ENCODE measurements at places on chromosomes 7 and 10.

- H3K27ac ChIP-seq: no peak overlapping the region
- no peaks in the 10 kb centered on the region for H3K27me3 ChIP-seq
- no peak for DNase-seq
- no peaks in the 10 kb centered on the region for H3K36me3 ChIP-seq
- H3K4me1 ChIP-seq: peaks cover 4% of the 10 kb centered on the region
These were observed 94.8 kb downstream of the CHN2 start for GRCh38 chr7:29289156-29290021.

GRCh38 chr7:14604606-14605005 lies 297.9 kb downstream of the DGKB start:
- H3K4me3 ChIP-seq: no peak overlapping the region
- no peaks in the 10 kb centered on the region for H3K27me3 ChIP-seq
- no peak for DNase-seq
- no peaks in the 10 kb centered on the region for H3K36me3 ChIP-seq
- no peaks in the 10 kb centered on the region for H3K4me1 ChIP-seq

DNA sequence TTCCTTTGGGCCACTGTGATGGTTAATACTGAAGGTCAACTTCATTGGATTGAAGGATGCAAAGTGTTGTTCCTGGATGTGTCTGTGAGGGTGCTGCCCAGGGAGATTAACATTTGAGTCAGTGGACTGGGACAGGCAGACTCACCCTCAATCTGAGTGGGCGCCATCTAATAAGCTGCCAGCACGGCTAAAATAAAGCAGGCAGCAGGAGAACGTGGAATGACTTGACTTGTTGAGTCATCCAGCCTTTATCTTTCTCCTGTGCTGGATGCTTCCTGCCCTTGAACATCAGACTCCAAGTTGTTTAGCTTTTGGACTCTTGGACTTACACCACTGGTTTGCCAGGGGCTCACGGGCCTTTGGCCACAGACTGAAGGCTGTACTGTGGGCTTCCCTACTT lies 1046.9 kb downstream of the TYW1 start:
- no peak overlapping the region for H3K27ac ChIP-seq
- no peaks in the 10 kb centered on the region for H3K36me3 ChIP-seq
- no peaks in the 10 kb centered on the region for H3K27me3 ChIP-seq
- H3K4me1 ChIP-seq: no peaks in the 10 kb centered on the region

DNA sequence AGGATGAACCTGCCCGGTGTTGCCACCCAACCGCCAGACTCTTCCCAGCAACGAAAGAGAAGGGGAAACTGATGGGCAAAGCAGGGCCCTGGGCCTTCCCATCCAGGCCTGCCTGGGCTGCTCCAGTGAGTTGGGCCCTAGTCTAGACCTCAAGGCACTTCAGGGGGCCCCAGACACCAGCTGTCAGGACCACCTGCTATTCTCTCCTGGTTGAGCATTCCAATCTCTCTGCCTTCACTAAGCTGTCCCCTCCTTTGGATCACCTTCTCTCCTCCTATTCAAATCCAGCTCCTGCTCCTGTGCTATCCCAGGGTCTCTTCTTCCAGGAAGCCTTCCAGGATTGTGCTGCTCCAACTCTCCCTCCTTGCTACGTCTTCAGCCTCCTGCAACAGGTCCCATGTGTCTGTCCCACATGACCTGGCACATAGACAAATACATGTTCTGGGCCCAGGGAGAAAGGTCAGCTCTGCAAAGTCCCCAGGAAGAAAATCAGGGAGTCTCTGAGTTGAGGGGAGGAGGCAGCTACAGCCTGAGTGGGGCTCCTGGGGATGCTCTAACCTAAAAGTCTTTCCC lies 3.1 kb downstream of the STX1A start:
- H3K36me3 ChIP-seq: no peaks in the 10 kb centered on the region
- H3K27ac ChIP-seq: no peak overlapping the region
- peaks cover 27% of the 10 kb centered on the region for H3K4me1 ChIP-seq
- H3K4me3 ChIP-seq: no peak overlapping the region
- no peak for DNase-seq
- H3K27me3 ChIP-seq: no peaks in the 10 kb centered on the region

GRCh38 chr10:29473087-29473356 lies 161.7 kb downstream of the SVIL start:
- H3K4me1 ChIP-seq: peaks cover 2% of the 10 kb centered on the region
- peaks cover 84% of the 10 kb centered on the region for H3K36me3 ChIP-seq
- no peak overlapping the region for H3K4me3 ChIP-seq
- DNase-seq: no peak
- H3K27ac ChIP-seq: no peak overlapping the region
- no peaks in the 10 kb centered on the region for H3K27me3 ChIP-seq

GRCh38 chr10:125627646-125628045 lies 55.3 kb downstream of the TEX36 start:
- no peak overlapping the region for H3K27ac ChIP-seq
- H3K36me3 ChIP-seq: no peaks in the 10 kb centered on the region
- no peak overlapping the region for H3K4me3 ChIP-seq
- H3K27me3 ChIP-seq: peaks cover 17% of the 10 kb centered on the region
- no peak for DNase-seq
- H3K4me1 ChIP-seq: no peaks in the 10 kb centered on the region

- no peaks in the 10 kb centered on the region for H3K27me3 ChIP-seq
- H3K4me1 ChIP-seq: peaks cover 16% of the 10 kb centered on the region
- H3K36me3 ChIP-seq: no peaks in the 10 kb centered on the region
- H3K27ac ChIP-seq: no peak overlapping the region
- no peak for DNase-seq
These were observed 737 bp downstream of the CABCOCO1 start for GRCh38 chr10:61663466-61663865.

- H3K27ac ChIP-seq: no peak overlapping the region
- DNase-seq: no peak
- no peaks in the 10 kb centered on the region for H3K36me3 ChIP-seq
- peaks cover 13% of the 10 kb centered on the region for H3K27me3 ChIP-seq
These were observed 32.9 kb upstream of the SDK1 start for GRCh38 chr7:3267966-3268690.

DNA sequence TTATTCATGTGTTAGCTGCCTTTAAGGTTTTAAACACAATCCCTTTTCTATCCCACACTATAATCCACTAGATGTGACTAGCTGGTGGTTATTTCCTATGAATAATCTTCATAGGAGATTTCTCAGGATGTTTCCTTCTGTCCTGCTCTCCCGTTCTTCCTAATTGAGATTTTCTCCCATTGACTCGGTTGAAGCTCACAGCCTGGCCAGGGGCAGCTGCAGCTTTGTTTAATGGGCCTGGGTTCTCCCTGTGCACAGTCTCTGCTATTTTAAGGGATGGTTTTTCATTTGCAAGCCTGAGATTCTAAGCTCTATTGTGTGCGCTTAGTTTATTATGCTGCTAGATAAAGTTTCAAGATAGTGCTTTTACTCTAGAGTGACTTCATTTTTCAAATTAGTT lies 283.4 kb upstream of the AOAH start:
- no peaks in the 10 kb centered on the region for H3K36me3 ChIP-seq
- no peak overlapping the region for H3K27ac ChIP-seq
- H3K4me3 ChIP-seq: no peak overlapping the region
- H3K27me3 ChIP-seq: no peaks in the 10 kb centered on the region
- H3K4me1 ChIP-seq: no peaks in the 10 kb centered on the region

DNA sequence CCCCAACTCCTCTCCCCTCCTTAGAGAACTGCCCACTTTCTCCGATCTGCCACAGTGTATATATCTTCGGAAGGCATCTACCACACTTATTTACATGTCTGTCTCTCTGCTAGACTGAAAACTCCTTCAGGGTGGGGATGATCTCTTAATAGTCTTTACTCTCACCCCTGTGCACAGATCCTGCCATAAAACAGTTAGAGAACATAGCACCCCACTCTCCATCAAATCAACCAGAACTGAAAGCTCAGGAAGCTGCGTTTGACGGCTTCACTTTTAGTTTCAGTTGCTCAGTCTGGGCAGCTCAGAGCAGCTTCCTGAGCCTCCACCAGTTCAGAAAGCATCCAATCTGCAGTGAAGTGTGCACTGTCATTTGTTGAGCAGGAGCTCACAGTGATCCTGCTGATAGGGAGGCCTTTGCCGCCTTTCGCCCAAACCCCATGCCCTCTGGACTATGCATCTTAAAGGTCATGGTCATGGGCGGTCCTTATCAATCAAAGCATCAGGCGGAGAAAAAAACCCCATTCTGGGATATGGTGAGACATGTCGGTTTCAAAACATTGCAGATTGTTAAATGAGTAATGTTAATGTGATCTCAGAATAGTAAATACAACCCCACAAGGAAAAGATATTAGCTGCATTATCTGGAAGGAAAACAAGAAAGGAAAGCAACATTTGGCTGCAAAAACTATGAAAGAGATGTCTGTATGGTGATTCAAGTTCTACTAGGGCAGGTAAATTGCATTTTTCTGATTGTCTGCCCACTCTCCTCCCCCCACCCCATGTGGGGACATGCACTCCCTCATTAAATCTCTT lies 167.1 kb upstream of the ADO start:
- H3K27me3 ChIP-seq: no peaks in the 10 kb centered on the region
- no peak for DNase-seq
- peak overlapping the region; percentile 31 for H3K4me3 ChIP-seq

- no peak overlapping the region for H3K27ac ChIP-seq
- no peaks in the 10 kb centered on the region for H3K4me1 ChIP-seq
- no peak for DNase-seq
- peaks cover 96% of the 10 kb centered on the region for H3K36me3 ChIP-seq
These were observed 63.5 kb downstream of the RABGEF1 start for GRCh38 chr7:66804001-66804400.

DNA sequence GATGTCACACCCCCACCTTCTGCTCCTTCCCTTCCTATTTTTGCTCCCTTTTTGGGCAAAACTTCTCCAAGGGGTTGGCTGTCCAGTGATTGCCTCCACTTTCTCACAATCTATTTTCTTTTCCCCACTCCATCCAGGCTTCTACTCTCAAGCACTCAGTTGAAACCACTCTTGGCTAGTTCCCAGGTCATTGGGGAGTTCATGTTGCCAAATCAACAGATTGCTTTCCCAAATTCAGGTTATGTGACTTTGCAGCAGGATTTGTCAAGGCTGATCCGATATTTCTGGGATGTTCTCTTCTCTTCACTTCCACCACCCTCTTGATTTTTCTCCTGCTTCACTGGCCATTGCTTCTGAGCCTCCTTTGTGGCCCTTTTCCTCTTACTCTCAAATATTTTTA lies 258.7 kb upstream of the SLC26A5 start:
- no peak for DNase-seq
- H3K36me3 ChIP-seq: no peaks in the 10 kb centered on the region
- no peak overlapping the region for H3K4me3 ChIP-seq
- H3K27me3 ChIP-seq: no peaks in the 10 kb centered on the region
- no peak overlapping the region for H3K27ac ChIP-seq
- H3K4me1 ChIP-seq: no peaks in the 10 kb centered on the region

DNA sequence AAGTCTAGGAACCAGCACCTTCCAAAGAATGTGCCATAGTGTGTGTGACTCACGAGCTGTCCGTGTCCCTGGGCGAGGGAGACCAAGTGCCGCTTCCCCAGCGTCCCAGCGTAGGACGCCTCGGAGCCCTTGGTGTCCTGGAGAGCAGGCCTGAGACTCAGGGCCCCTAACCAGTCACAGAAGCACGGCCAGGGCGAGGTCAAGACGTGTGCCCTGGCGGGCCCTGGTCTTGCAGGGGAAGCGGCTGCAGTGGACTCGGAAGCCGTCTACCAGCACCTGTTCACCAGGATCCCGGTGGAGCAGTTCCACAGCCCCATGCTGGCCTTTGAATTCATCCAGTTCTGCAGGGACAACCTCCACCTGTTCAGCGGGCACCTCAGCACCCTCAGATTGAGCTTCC lies 10.6 kb downstream of the AP5Z1 start:
- H3K36me3 ChIP-seq: peaks cover 99% of the 10 kb centered on the region
- no peak overlapping the region for H3K27ac ChIP-seq
- no peak for DNase-seq
- no peaks in the 10 kb centered on the region for H3K27me3 ChIP-seq
- peaks cover 14% of the 10 kb centered on the region for H3K4me1 ChIP-seq
- H3K4me3 ChIP-seq: no peak overlapping the region

DNA sequence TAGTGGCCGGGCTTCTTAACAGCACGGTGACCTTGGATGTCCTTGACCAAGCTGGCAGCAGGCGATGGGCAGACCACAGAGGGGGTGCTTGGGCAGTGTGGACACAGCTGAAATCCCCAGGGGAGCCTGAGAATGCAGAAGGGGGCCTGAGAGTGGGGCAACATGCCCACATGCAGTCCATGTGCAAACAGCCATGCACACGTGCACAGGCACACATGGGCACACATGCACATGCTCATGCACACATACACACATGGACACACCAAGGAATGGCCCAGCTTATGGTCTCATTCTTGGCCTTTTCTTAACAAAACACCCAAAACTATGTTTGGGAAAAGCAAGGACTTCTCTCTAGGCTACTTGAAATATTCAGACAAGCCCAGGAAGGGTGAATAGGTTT lies 483.9 kb upstream of the MKI67 start:
- no peaks in the 10 kb centered on the region for H3K4me1 ChIP-seq
- no peaks in the 10 kb centered on the region for H3K36me3 ChIP-seq
- DNase-seq: no peak
- no peak overlapping the region for H3K27ac ChIP-seq

- H3K36me3 ChIP-seq: no peaks in the 10 kb centered on the region
- no peak overlapping the region for H3K4me3 ChIP-seq
- no peaks in the 10 kb centered on the region for H3K27me3 ChIP-seq
- H3K4me1 ChIP-seq: no peaks in the 10 kb centered on the region
- H3K27ac ChIP-seq: no peak overlapping the region
These were observed 39.2 kb downstream of the CAMK2B start for GRCh38 chr7:44286182-44286617.

GRCh38 chr10:59872892-59873463 lies 33.4 kb downstream of the CCDC6 start:
- no peaks in the 10 kb centered on the region for H3K36me3 ChIP-seq
- no peak for DNase-seq
- H3K4me3 ChIP-seq: no peak overlapping the region
- H3K27me3 ChIP-seq: no peaks in the 10 kb centered on the region

DNA sequence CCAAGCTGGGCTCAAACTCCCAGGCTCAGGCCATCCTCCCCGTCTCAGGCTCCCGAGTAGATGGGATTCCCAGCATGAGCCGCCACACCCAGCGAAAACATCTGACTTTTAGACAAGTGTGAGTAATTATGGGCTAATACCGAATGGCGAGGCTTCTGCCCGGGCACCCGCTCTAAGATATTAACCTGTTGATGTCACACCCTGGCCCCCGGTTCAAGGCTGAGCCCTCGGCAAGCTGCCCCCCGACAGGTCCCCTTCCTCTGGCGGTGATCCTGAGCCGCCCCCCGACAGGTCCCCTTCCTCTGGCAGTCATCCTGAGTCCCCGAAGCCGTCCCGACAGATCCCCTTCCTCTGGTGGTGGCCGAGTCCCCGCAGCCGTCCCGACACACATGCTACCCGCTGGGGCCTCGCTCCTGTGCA lies 5.2 kb downstream of the PSMG3 start:
- H3K27ac ChIP-seq: peak overlapping the region; percentile 47
- H3K4me3 ChIP-seq: no peak overlapping the region
- no peak for DNase-seq
- peaks cover 65% of the 10 kb centered on the region for H3K4me1 ChIP-seq
- no peaks in the 10 kb centered on the region for H3K27me3 ChIP-seq
